Stimulated activated CD8-positive, alpha-beta memory T cell treated with anti-CD3 and anti-CD28 coated beads, Interleukin-15, amount 100 ng/mL, for 24 hours (primary cell): ENCODE measurements at places on chromosomes 4 and X.
A peak's percentile ranks its signal among the peaks of the same experiment; 100 is the strongest.

- DNase-seq, result no peak
Measured at GRCh38 chr4:123838474-123838873, 441.9 kb downstream of the SPRY1 start.

- no peak for DNase-seq
Measured at GRCh38 chrX:149097786-149098185, 407.3 kb downstream of the IDS start.

GRCh38 chrX:111823128-111823527, 52.9 kb upstream of the TRPC5OS start:
- DNase-seq, result no peak

DNA sequence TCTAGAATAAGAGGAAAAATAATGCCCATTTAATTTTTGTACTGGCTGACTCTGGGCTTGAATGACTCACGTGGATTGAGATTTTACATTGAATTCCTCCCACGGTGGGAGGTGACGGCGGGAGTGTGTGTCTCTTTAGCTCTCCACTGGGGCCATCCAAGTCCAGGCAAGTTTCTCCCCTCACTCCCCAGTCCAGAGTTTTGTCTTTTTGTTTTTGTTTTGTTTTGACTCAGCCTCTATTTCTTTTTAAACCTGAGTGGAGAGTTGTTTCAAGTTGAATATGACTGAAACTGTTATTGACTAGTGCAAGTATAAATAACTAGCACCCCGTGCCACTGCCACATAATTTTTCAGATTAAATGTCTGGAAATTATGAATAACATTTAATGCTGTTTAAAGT, 13.6 kb downstream of the CHST7 start:
- DNase-seq, result no peak

GRCh38 chr4:147530723-147531122, 49.8 kb downstream of the EDNRA start:
- no peak for DNase-seq

DNA sequence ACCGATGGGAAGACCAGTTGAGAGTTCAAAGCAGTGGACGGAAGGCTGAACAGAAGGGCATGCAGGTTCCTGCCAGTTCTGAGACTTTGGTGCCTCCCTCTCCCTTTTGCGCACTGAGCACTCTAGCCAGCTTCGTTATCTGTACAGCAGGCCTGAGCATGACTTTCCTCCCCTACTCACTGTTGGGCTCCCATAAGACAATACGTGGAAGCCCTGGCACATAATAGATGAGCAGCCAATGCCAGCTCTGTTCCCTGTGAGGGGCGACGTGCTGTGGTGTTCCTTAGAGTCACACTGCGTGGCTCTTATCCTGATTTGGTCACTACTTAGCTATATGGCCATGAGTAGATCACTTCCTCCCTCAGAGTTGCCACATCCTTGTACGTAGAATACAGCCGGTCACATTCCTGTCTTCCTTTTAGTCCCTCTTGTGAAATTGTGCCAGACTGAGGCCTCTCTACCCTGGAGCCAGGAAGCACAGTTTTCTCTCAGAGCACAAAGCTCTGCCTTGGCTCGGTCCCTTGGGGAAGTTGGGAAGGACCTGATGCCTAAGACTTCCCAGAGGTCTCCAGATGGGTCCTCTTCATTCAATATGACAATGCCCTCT, 160.4 kb upstream of the MAMLD1 start:
- no peak for DNase-seq

DNA sequence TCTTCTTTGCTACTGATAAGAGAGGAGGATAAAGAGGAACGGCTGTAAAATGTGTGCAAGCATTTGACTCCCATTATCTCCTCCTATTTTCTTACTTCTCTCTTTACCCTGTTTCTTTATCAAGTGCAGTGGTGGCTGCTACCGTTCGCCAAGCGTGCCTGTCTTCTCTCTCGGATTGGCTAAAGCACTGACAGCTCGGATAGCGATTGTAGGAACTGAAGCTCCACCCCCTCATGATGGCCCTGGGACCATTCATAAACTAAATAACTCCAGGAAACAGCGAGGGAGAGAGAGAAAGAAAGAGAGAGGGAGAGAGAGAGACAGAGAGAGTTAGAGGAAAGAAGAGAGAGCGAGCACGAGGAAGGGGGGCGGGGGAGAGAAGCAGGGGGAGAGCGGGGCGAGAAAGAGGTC, 305 bp upstream of the MAB21L2 start:
- DNase-seq, result no peak

DNA sequence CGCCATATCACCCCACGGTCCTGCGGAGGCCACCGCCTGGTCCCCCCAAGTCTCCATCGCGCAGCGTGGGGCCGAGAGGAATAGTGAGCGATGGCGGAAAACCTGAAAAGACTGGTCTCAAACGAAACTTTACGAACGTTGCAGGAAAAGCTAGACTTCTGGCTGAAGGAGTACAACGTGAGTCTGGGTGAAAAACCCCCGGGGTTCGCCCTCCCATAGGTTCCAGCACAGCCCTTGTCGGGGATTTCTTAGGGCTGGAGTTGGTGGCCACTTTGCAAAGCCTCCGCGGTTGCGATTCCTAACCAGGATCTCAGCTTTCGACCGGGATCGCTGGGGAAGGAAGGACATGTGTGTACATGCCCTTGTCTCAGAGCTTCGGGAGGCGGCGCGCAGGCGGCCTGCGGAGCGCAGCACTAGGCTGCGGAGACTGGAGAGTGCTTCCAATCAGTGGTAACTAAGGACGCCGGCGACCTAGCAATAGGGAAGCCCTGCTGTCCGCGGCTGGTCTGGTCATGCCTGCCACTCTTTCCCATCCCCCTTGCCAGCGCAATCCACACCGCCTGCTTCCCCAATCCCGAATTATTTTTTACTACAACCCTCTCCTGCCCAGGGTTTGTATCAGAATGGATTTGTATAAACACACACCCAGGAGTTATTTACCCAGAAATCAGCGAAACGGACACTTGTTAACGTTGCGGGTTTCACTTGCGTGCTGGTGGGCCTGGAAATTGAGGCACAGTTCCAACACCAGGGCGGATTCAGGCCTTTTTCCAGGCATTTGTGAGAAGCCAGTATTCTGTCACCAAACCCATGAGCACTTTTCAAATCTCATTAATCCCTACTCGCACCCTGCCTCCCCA, 741 bp downstream of the SPATA18 start:
- DNase-seq, result no peak

- no peak for DNase-seq
Measured at GRCh38 chr4:48774760-48775710, 5.0 kb downstream of the FRYL start.

DNA sequence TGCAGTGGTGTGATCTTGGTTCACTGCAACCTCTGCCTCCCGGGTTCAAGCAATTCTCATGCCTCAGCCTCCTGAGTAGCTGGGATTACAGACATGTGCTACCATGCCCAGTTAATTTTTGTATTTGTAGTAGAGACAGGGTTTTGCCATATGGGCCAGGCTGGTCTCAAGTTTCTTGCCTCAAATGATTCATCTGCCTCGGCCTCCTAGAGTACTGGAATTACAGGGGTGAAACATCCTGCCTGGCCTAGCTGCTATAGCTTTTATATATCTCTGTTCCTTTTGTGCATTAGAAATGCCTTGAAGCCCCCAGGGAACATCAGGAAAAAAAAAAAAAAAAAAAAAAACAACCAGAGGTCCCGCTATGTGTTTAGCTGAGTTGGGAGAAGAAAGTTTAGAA, 34.8 kb downstream of the UBE2K start:
- no peak for DNase-seq

DNA sequence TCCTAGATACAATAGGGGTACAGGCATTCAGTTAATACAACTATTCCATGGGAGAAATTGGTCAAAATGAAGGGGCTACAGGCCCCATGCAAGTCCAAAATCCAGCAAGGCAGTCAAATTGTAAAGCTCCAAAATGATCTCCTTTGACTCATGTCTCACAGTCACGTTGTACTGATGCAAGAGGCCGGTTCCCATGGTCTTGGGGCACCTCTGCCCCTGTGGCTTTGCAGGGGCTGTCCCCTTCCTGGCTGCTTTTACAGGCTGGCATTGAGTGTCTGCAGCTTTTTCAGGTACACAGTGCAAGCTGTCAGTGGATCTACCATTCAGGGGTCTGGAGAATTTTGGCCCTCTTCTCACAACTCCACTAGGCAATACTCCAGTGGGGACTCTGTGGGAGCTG, 12.5 kb upstream of the ASIC5 start:
- DNase-seq, result no peak

GRCh38 chr4:122331195-122331594, 47.6 kb upstream of the ADAD1 start:
- no peak for DNase-seq

DNA sequence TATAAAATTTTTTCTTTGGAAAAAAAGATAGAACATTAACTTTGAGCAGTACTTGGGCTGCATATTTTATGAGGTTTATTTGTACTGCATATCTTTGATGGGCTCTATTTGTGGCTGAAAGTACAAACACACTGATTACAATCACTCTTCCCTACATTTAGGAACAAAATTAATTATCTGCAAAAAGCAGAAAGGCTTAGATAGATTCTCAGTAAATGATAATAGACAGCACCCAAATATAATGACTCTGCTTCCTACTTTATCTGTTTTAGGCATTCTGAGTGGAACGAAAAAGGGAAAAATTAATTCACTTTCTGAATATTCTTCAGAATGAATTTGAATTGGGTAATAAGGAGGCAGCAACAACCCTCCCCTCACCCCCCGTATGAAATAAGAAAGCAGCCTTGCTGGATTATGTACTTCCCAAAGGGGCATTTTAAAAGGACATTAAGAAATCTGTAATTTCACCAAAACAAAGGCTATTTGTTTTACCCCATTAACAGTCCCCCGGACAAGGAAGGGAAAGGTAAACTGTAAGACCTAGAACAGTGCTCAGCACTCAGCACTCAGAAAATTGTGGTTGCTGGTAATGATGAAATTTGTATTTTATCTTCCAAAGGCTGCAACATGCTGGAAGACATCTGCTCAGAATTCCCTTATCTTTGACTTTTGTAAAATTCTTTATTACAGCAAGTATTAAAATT, 242.6 kb downstream of the GPC3 start:
- DNase-seq, result no peak

GRCh38 chr4:6634746-6635145, 5.7 kb upstream of the MRFAP1 start:
- no peak for DNase-seq

- DNase-seq, result no peak
Measured at GRCh38 chr4:56134266-56134665, 185.5 kb downstream of the CEP135 start.

DNA sequence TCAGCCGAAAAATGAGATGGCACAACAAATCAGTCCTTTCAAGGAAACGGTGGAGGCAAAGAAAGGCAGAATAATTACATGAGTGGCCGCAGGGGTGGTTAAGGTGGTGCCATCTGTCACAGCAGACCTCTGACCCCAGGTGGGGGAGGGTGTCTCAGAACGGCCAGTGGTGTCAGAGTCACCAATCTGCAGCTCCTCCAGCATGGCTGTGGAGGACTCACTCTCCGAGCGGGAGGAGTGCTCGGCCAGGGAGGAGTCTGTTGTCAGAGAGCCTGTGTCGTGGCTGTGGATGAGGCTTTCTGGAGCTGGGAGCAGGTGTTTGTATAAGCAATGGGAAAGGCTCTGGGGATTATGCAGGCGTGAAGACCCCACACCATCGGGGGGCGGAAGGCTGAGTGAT, 130.3 kb upstream of the PDLIM3 start:
- DNase-seq, result no peak

- DNase-seq, result no peak
Measured at GRCh38 chr4:185265942-185266341, 56.5 kb downstream of the SNX25 start.

DNA sequence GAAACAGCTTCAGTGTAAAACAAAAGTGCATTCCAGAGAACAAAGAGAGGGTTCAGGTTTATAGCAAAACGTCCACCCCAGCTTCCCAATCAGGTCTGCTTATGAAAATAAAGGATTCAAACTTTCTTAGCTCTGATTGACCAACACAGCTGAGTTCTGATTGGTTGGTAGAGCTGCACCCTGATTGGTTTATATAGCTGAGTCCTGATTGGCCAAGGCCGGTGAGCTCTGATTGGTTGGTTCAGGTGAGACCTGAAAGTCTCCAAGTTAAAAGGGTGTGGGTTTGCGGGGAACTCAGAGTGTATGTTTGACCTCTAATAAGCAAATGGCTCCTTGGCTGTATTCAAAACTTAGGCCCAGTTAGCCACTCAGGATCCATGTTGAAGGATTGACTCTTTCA, 20.9 kb downstream of the CLRN2 start:
- DNase-seq, result no peak

DNA sequence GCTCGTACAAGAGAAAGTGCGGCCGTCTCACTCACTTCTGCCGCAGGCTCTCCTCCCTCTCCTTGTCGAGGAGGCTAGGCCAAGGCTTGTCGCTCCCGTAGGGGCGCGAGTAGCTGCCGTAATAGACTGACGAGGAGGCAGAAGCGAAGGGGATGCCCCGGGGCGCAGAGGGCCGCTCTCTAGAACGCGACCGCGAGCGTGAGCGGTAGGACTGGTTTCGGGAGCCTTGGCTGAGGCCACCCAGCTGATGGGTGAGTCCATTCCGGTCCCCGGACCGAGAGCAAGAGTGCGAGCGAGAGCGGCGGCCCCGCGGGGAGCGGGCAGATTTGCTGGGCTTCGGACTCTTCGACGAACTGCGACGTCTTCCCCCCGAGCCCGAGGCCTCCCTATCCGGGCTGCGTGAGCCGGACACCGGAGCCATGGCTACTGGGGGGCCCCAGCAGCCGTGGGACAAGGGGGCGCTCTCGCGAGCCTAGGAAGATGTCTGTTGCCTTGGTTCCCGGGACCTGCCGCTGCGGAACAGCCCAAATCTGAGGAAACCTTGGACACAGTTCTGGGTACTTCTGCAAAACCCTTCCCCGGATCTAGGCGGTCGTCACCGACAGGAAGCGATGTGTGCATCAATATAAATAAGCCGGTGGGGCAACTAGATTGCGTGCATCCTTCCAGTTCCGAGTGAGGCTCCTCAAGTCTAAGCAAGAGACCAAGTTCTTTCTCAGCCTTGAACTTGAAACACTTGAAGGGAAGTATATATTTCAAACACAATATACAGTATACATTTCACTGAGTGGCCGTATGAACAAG, at the start of gene NKAP:
NKAP (minus strand) TSS at position 567 of the 804 bp plus-strand sequence; CDS start at position 421, 146 bp downstream.
- DNase-seq, result peak; percentile 52

DNA sequence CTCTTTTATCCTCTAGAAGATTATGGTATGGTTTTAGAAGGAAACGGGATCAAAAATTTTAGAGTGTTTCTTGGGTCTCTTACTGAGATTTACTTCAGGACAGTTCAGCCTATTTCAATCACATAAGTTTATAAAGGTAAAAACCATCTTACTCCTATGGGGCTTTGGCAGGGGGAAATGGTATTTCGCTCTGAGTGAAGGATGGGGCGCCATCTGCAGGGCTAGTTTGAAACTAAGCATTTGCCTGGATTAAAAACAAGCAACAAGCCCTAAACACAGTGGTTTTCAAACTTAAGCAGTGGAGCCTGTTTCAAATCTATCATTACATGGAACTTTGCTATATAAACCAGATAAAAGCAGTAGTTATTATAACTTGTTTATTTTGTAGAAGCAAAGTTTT, 361.5 kb upstream of the FMR1 start:
- no peak for DNase-seq

- peak; percentile 21 for DNase-seq
Measured at GRCh38 chrX:153669174-153669890, 4.3 kb downstream of the PNCK start.

GRCh38 chr4:188061083-188061482, 48.3 kb downstream of the TRIML2 start:
- no peak for DNase-seq
